ENCODE measurements at places on chromosomes 2 and 18.

- no peak for DNase-seq
Observed at GRCh38 chr18:13530879-13531387, 195.4 kb downstream of the FAM210A start.

- no peak for DNase-seq
Observed at GRCh38 chr2:42854207-42854818, 61.9 kb upstream of the HAAO start.

DNA sequence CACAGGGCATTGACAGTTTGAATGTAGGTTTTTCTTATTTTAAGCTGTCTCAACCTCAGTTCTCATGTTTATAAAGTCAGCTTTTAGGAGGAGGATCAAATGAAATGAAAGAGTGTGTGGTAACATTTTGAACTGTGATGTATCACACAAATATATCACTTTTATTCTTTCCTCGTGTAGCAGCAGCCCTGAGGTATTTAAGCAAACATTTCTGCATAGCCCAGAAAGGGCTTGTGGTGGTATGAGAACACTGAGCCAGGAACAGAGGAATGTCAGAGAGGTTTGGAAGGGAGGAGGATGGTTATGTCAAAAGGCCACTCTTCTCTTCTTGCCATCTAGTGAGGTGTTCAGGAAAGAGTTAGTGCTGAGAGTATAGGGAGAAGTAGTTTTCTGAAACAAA is 150.2 kb downstream of the PARD3B start:
- no peak for DNase-seq

DNA sequence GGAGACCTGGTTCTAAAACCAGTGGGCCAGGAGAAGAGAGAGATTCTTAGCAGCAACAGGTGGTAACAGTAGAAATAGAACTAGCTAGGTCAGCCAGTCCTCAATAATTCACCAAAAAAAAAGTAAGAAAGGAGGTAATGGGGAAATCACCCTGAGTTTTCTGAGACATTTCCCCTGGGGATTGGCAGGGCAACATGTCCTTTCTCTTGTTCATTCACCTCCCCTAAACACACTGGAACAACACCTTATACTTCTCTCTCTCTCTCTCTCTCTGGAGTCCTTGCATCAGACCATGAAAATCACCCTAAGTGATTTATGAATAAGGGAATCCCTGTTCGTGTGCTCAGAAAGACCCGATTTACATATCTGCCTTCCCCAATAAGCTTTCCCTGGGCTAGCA is 64.8 kb downstream of the COX7A2L start:
- no peak for DNase-seq

Measured in T-helper 2 cell (primary cell).